ENCODE measurements at places on chromosomes 1 and 21.
A peak's percentile ranks its signal among the peaks of the same experiment; 100 is the strongest.

GRCh38 chr1:242842094-242842493, 317.6 kb upstream of the PLD5 start:
- no peak for DNase-seq

DNA sequence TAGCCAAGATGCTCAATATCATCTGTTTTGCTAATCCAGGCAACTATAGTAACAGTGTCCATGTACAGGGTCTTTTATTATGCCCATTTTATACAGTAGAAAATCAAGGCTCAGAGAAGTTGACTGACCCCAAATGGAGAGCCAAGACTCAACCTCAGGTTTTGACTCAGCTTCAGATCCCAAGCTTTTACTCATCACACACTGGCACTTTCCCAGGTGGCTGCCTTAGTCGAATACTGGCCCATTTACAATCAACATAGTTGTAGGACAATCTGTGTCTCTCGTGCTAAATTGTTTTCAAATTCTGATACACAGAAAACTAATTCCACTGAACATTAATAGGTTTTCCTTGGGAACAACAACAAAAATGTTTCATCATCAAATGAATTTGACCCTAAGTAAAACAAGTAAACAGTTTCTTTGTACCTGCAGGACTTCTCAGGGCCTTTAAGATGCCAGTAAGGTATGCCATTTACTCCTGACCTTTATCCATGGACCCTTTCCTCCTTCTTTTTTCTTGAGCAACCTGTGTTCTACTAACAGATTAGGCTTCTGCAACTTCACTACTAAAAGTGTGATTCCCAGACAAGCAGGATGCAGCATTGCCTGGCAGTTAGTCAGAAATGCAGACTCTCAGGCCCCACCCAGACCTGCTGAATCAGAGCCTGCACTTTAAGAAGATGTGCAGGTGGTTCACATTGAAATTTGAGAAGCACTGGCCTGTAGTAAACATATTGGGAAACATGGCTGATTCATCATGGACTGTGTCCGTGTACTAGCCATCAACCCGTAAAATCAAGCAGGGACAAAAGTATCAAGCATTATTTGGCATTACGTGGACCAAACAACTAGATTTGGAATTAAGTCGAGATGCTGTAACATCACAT, 128.8 kb downstream of the RRAGC start:
- no peak for DNase-seq

- DNase-seq, result no peak
Observed at GRCh38 chr1:18041102-18041501, 66.5 kb upstream of the IGSF21 start.

DNA sequence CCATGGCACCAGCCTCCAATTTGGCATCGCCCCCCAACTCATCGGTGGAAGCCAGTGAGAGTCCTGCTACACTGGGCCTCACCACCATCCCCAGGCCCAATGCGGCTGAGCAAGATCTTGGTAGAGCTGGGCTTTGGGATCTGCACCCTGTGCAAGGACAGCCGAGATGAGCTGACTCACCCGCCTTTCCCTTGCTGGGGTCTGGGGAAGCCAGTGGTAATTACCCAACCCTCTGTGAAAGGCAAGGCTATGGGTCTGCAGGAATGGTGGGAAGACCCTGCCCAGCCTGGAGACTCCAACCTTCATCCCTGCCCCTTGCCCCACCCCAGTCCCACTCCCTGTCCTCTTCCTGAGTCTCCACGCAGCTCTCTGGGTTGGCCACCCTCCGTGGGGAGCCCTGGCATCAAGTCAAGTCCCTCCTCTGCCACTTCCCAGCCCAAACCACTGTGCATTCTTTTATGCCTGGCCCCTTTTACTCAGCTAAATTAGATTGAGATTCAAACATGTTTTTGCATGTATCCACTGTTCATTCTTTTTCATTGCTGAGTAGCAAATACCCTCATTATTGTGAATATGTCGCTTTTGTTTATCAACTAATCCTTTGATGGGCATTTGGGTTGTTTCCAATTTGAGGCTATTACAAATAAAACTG, 8.8 kb downstream of the SMCP start:
- DNase-seq, result peak; percentile 51

- DNase-seq, result no peak
Observed at GRCh38 chr21:44748621-44749020, 37.2 kb upstream of the TSPEAR start.

GRCh38 chr1:9767964-9768668, 55.6 kb downstream of the CLSTN1 start:
- no peak for DNase-seq

DNA sequence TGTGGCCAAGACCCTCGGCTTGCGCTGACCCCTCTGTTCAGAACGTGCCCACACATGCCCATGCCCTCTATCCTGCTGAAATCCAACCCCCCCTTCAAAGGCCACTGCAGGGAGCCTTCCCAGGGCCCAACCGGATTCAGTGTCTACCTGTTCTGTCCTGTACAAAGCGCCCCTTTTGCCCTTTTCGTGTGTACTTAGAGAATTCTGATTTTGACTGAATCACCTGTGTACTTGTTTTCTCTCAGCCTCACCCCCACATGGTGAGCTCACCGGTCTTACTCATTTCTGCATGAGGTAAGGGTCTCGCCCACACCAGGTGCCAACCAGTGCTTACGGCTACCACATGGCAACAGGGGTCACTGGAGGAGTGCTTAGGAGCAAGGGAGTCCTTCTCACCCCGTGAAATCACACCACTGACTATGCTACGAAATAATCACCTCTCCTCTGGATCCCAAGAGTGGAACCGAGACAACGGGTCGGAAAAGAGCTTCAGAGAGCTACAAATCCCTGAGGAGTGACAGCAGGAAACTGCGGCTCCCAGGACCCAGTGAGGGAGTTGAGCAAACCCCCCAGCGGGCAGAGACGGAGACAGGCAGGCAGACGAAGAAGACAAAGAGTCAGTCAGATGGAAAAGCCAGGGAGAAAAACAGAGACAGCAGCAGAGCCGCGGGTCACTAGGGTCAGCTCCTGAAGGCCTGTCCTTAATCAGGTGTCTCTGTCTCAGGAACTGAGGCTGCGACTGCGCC, 2.1 kb upstream of the S100A2 start:
- no peak for DNase-seq

DNA sequence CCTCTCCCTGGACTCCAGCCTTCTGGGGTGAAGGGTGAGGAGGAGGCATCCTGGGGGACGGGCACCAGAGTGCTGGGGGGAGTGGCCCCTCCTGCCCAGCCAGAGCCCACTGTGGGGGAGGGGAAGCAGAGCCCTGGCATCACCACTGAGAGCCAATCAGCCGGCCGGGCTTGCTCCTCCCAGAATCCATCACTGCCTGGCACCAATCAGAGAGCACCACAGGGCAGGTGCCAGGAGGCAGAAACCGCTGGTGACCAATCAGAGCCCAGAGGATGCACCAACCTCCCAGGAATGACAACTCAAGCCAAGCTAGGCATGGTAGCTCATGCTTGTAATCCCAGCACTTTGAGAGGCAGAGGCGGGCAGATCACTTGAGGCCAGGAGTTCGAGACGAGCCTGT, 27.9 kb downstream of the CASZ1 start:
- DNase-seq, result no peak

- DNase-seq, result no peak
Observed at GRCh38 chr1:56301791-56302190, 277.6 kb downstream of the PLPP3 start.

DNA sequence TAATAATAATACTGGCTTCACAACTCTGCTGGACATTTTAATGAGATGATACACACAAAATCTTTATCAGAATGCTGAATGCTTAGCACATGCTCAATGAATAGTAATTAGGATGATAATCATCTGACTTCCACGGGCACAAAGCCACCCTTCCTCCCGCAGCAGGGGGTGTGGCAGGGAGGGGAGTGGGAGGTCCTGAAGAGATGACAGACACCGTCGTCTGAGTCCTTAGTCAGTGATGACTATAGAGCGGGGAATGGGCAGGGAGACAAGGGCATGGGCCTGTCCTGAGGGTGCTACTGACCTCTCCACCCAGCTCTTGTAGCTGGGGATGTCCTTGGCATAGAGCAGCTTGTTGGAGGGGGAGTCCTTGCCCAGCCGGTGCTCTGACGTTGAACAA, 117.6 kb upstream of the CD34 start:
- DNase-seq, result no peak

DNA sequence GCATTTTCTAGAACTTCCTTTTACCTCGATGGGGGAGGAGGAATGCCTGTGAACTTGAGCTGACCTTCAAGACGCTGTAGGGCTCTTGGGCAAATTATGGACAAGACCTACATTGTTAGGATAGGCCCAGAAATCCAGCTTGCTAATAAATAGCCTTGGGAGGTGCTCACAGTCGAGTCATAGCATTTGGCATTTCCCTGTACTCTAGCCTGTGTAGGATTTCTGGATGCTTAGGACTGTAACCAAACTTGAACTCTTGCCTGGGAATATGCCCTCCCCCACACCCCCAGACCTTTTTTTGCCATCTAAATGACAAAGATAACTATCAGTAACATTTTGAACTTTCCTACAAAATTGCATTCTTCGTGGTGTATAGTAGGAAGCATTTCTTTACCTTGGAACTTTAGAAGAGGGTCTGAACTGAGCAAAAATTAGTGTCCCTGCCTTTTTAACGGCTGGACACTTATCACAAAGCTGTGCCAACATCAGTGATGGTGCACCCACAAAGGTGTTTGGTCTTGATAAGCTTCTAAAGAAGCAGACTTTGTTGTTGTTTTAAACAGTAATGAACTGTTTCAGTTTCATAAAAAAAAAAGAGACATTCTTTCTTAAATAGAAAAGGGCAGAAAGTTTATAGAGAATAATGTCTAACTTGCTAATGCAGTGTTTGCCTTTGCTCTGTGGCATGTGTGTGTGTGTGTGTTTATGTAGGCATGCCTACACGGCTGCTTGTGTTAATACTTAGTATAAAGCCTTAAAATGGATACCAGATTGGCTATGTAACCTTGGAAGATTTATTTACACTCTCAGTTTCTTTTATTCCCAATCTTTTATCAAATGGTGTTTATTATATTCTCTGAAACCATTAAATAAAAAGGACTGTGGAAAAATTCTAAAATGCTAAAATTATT, 88.2 kb downstream of the NFIA start:
- DNase-seq, result no peak

DNA sequence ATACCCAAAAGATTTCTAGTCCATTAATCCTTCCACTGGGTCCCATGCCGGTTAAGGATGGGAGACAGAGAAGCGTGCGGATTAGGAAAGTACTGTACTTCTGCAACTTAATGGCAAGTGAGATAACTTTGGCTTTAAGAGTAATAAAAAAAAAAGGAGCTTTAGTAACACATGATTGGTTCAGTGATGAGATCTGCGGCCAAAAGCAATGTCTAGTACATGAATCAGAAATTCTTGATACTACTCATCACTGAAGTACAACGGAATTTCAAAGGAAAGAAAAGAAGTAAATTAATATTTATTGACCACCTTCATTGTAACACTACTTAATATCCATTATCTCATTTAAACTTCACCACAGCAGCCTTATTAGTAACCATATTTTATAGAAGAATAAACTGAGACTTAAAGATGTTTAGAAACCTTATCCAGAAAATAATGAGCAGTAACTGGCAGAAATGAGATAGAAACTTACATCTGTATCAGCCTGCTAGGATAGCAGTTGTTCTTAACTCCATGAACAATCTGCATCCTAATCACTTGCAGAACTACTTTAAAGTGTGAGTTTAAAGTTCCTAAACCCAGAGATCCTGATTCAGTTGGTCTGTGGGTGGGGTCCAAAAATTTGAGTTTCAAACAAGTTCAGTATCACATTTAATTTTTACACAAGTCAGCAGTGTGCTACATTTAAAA, 14.1 kb upstream of the NUF2 start:
- DNase-seq, result no peak

- DNase-seq, result no peak
Observed at GRCh38 chr1:67316180-67316902, 8.7 kb downstream of the IL12RB2 start.

DNA sequence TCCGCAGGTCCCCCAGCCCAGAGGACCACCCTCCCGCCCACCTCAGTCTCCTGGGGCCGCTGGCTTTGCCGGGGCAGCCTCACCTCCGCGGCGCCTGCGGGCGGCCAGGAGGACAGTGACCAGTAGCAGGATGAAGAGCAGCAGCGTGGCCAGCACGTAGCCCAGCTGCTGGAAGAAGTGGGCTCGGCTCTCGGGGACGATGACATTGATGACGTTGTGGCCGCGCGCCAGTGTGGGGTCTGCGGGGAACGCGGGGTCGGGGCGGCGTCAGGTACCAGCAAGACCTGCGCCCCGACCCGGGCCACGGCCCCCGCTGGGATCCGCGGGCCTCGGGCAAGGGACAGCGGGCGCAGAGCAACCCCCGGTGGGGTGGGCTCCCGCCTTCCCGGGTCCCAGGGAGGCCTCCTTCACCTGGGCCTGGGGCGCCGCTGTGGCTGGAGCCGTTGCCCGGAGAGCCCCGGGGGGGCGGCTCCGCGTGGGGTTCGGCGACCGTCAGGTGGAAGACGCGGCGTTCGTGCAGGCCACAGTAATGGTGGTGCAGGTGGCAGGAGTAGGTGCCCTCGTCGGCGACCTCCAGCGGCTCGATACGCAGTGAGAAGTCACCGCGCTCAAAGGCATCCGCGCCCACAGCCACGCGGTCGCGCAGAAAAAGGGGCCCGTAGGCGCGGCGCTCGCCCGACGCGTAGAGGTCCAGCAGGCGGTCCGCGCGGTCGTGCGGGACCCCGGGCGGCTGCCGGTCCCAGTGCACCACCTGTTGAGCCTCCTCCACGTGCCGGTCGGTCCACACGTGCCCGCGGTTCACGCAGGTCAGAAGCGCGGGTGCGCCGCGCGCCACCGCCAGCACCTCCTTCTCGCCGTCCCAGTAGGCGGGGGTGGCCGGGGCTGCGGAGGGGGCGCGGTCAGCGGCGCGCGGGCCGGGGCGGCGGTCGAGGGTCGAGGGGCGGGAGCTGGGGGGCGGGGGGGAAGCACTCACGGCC, 3.8 kb downstream of the MXRA8 start:
- peak; percentile 13 for DNase-seq

DNA sequence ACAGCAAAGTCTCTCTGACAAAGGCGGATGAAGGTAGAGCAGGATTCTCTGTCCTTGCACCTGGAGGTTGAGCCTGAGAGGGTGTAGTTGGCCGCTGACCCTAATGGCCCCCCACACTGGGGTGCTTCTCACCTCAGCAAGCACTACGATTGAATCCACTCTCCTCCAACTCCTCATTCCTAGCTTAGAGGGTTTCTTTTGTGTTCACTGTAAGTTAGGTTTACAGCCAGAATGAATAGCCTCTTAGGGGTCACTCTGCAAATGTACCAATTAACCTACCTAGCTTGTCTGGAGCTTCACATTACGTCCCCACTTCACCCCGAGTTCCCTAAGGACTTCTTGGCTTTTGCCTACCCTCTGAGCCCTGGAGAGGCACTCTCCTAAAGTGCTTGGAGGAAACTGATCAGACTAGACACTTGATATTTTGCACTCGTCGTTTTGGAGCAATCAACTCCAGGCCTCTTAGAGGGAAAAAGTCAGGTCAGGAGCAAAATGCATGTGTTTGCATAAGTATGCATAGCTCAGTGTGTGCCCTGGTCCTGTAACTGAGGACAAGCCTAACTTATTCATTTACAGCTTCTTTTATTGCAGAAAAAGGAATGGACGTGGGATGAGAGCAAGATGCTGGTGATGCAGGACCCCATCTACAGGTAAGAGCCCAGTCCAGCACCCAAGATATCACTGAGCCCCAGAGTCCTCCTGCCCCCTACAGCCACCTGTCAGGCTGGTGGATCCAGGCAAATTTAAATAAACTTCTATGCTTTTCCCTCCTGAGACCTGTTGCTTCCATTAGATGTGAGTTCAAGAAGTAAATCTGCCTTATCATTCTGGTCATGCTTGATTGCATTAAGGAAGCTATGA, 76.4 kb downstream of the SPATA46 start:
- no peak for DNase-seq

- DNase-seq, result no peak
Observed at GRCh38 chr1:199182186-199182843, 543.5 kb downstream of the PTPRC start.
